ENCODE measurements at places on chromosomes 4 and X.

- no peak for DNase-seq
Observed at GRCh38 chrX:52262195-52262546, 77.5 kb downstream of the MAGED4 start.

GRCh38 chr4:143402776-143403552, 66.3 kb downstream of the GAB1 start:
- DNase-seq: no peak

GRCh38 chrX:134684956-134685355, 26.7 kb upstream of the PLAC1 start:
- DNase-seq: no peak

DNA sequence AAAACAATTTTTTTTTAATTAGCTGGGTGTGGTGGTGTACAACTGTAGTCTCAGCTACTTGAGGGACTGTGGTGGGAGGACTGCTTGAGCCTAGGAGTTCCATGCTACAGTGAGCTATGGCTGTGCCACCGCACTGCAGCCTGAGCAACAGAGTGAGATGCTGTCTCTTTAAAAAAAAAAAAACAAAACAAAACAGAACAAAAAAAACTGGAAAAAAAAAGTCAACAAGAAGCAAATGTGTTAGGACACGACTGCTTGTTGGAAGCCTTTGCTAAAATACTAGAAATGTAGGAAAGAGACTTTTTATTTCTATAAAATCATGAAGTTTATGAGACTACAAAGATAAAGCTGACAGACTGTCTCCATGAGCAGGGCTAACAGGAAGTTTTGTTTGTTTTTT, 87.2 kb downstream of the SH3RF1 start:
- no peak for DNase-seq

DNA sequence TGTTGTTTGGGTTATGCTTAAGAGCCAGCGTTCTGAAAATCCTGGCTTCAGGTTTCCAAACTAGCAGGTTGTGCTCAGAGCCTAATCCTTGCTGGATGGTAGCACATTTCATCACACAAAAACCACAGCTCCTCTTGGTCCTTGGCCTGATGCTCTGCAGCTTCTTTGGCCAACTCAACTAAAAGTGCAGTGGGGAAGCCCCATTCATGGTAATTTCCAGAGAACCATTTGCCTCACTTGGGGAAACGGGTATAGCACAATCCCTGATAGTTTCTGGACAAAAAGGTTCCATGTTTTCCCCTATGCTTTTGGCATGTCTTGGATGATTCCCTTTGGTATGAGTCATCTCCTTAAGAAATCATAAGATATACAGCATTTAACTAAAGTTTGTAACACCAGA, 78.7 kb downstream of the SYNPO2 start:
- no peak for DNase-seq

GRCh38 chr4:176238157-176238610, 30.8 kb downstream of the ASB5 start:
- no peak for DNase-seq

DNA sequence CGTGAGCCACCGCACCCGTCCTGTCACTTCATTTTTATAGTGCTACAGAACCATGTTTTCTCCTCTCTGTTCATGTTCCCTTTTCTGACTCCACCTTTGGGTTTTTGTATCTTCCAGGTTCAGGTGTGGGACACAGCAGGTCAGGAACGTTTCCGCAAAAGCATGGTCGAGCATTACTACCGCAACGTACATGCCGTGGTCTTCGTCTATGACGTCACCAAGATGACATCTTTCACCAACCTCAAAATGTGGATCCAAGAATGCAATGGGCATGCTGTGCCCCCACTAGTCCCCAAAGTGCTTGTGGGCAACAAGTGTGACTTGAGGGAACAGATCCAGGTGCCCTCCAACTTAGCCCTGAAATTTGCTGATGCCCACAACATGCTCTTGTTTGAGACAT, 12.4 kb downstream of the RAB33A start:
- DNase-seq: no peak

DNA sequence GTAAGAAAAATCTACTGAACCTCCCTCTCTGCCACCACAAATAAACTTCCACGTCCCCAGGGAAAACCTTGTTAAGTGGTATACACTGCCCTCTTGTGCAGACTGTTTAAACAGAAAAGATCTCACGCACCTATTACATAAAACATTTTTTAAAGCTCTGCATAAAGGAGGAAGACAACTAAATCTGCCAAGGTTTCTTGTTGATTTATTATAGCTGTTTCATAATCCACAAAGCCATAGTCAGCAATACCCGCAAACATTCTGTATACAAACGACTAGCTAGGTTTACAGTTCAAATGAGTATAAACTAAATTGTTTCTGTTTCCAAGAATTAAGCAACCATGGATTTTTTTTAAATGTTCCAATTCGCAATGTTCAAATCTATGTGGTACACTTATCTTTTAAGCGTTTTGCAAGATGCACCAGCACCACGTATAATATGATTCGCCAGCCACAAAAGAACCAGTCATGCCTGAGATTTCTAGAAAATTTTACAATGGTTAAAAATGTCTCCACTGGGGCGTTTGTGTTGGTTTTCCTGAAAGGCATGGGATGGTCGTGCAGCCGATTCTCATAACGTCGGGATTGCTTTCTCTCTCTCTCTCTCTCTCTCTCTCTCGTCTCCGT, 164.6 kb downstream of the PRKX start:
- no peak for DNase-seq

GRCh38 chr4:65917486-65917885, 247.2 kb upstream of the EPHA5 start:
- no peak for DNase-seq

DNA sequence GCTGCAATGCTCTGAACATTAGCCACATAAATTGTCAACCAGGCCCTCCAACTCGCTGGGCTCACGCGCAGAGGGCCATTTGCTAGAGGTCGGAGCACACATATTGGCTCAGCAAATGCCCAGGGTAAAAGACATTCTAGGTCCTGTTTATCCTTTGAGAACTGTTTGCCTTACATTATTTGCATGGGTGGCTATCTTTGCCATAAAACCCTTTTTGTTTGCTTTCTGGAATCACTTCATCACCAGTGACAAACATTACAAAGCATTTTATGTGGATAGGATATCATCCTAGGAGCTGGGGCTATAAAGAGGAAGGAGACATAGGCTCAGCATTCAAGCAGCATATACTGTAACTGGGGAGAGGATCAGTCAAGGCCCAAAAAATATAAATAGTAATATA, 149.2 kb upstream of the RAI2 start:
- no peak for DNase-seq

DNA sequence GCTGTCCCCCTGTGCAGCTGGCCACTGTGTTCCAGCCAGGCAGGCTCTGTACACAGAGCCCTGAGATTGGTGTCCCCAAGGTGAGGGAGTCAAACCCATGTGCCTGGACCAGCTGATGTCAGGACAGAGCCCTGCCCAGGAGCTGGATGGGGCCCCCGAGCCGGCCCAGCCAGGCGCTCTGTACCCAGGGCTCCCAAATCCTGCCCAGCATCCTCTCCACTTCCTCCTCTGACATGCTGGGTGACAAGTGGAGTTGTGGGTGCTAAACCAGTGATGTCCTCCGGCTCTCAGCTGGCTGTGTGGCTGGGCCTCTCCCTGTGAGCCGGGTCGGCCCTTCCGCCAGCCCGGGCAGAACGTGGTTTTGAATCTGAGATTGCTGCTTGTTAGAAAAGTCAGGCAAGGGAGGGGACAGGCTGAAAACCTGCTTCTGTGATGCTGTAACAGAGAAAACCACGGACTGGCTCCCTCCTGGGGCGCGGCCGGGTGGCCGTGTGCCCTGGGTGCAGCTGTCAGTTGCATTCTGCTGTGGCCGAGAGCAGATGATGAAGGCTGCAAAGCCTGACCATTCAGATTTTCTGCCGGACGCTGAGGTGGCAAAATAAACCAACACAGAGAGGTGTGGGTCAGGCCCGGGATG, 7.9 kb upstream of the CPLX1 start:
- no peak for DNase-seq

DNA sequence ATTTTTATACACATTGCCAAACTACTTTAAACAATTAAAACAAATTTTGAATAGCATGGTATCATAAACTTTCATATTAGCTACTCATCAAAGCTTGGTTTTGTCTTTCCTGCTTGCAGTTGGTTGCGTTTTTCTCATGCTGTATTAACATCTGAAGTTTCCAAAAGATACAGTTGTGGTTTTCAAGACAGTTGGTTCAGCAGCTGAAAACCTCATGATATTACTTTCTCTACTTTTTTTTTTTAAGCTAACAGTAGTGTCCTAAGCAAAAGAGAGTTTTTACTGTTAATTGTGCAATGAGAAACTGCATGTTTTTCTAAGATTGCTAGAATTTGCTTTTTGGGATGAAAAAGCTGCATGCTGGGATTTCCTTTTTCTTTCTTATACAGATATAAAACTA, 15.2 kb downstream of the RUFY3 start:
- no peak for DNase-seq

DNA sequence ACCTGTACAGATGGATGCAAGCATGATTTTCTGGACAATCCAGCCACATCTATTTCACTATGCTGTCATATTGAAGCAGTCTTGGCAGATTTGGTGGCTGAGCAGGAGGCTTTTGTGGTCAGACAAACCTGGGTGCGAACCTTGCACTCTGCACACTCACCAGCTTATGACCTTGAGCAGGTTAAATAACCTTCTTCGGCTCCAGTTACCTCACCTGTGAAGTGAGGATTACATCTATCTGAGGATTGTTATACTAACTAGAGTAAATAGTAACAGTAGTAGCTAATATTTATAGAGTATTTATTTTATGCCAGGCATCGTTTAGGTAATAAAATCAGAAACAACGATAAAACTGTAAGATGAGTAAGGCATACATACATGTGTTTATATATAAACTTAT, 150.0 kb downstream of the PPP3CA start:
- no peak for DNase-seq

- DNase-seq: no peak
Observed at GRCh38 chr4:181685911-181686310, 557.3 kb upstream of the TENM3 start.

GRCh38 chrX:48558271-48558670, 16.0 kb upstream of the RBM3 start:
- DNase-seq: no peak

GRCh38 chrX:15114743-15115566, 154.9 kb downstream of the ASB9 start:
- no peak for DNase-seq

GRCh38 chrX:68177542-68177941, 255.8 kb downstream of the OPHN1 start:
- DNase-seq: no peak

DNA sequence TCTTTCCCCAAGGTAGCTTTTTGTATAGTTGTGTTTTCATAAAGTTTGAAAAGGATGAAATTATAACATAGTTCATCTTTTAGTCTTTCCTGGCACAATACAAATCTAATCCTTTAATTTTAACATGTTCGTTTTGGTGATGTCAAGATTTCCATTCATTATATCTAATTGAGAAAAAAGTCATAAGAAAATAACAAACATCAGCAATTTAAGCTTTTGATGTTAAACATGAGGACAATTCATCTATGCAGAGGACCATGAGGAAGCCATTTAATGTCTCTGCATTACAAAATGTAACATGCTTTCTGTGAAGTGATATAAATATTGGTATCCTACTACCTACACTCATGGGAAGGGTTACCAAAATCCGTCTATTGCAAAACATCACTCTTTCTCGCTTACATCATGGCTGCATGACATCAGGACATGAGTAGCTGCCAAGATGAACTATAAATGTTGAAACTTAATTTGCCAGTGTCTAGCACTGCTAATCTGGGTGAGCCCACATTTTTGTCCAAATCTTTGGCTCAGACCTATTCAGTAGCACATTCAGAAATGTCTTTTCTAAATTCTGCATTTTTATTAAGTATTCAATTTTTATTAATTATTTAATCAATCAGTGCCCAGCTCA, 9.5 kb downstream of the EPGN start:
- no peak for DNase-seq

GRCh38 chr4:83028976-83029375, 6.0 kb upstream of the COPS4 start:
- DNase-seq: no peak

DNA sequence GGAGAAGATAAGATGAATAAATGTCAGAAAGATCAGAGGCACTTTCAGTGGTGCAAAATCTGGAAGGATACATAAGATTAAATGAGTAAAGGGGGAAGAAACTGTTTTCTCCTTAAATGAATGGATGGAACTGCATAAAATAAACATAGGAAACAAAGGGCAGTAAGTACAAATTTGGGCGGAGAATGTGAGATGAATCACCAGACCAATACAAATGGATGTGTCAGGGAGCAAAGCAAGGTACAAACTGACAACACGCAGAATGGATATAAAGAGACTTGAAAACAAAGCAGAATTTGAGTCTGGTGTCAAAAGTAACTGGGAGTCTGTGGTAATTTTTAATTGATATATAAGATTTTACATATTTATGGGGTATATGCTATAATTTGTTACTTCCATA, 175.3 kb upstream of the PCDH18 start:
- no peak for DNase-seq

GRCh38 chr4:36183665-36184393, 60.5 kb downstream of the ARAP2 start:
- no peak for DNase-seq

GRCh38 chr4:1851575-1852410, 4.2 kb downstream of the LETM1 start:
- DNase-seq: no peak

- no peak for DNase-seq
Observed at GRCh38 chrX:19168609-19169008, 46.3 kb upstream of the ADGRG2 start.

DNA sequence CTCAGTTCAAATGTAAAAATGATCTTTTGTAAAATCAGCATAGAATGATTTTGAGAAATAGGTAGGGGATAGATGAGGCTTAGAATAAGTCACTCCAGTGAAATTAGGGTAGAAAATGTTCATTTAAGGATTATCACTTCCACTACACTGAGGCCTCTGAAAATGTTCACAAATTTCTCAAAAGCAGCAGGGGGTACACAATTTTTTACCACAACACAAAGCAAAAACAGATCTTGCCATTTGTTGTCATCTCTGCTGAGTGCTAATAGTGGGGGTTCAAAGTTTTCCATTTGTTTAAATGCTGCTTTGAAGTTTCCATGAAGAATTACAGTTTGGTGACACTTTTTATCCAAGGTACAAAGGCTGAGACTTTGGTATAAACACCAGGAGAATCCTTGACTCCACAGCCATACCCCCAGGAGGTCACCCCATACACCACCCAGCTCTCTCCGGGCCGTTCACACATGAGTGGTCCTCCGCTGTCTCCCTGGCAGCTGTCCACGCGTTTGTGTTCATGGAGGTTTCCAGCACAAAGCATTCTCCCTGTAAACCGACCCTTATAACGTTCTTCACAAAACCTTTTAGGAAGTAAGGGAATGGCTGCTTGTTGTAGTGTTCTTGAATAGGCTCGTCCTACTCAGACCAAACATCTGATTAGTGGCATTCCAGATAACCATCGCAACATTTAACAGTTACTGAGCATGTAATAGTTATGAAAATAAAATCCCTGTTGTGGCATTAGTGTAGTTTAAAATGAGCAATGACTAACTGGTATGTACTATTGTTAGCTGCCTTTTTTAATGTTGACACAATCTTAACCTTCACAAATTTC, 71.0 kb downstream of the PRSS12 start:
- DNase-seq: no peak

- DNase-seq: no peak
Observed at GRCh38 chr4:158018221-158018830, 154.5 kb downstream of the GASK1B start.

GRCh38 chr4:79757600-79757999, 315.4 kb downstream of the ANTXR2 start:
- no peak for DNase-seq
